ENCODE measurements at places on chromosomes 12 and 14.

- DNase-seq, result no peak
These were observed 19.4 kb downstream of the NCKAP5L start for GRCh38 chr12:49808686-49809380.

GRCh38 chr12:51403159-51403558, 12.0 kb upstream of the GALNT6 start:
- DNase-seq, result no peak

DNA sequence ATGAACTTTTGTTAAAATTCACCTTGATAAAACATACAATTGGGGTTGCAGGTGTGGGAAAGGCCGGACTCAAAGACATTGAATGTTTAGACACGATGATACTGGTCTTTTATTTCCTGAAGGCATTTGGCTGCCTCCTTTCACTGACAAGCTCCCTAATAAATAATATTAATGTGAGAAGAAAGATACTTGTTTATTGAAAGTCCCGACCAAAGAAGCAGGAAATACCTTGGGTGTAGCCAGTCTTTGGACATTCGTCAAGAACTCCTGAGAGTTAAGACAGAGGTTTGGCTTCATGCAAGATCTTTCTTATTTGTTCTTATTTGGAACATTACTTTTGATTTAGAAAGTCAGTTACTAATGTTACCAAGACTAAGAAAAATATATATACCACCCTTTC, 1133.8 kb upstream of the SEL1L start:
- DNase-seq, result no peak

DNA sequence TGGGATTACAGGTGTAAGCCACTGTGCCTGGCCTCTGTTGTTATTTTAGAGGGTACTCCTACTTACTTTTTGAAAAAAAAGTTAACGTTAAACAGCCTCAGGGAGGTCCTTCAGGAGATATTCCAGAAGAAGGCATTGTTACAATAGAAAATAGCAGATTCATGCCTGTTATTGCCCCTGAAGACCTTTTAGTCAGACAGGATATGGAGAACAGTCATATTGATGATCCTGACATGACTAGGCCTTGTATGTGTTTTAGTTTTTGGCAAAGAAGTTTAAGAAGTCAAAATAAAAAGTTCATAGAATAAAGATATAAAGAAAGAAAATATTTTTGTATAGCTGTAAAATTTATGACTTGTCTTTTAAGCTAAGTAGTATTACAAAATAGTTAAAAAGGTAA, 45.3 kb downstream of the WASHC3 start:
- DNase-seq, result no peak

DNA sequence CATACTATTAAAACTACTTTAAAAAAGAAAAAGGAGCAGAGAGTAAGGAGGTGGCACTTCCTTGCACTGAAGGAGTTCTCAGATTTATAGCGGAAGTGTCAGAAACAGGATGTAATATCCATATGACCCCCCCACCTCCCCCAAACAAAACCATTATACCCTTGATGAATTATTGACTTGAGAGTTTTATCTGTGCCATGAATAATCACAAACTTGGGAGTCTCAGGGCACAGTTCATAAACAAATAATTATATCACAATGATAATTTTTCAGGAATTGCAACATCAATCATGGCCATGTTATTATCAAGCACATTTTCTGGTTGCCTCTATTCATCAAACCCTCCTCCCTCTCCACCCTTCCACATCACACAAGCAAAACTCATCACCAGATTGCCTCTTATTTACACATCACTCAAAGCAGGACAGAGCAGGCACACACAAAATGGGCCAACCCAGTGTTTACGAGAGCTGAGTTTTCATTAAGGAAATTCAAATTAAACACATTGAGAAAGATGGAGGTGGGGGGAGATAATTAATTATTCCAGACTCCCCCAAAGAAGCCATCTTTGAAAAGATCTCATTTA, 141.4 kb downstream of the EGLN3 start:
- DNase-seq, result no peak

GRCh38 chr14:89586258-89587135, 169.5 kb upstream of the FOXN3 start:
- no peak for DNase-seq

- no peak for DNase-seq
These were observed 223.9 kb downstream of the ADGRD1 start for GRCh38 chr12:131177599-131177998.

DNA sequence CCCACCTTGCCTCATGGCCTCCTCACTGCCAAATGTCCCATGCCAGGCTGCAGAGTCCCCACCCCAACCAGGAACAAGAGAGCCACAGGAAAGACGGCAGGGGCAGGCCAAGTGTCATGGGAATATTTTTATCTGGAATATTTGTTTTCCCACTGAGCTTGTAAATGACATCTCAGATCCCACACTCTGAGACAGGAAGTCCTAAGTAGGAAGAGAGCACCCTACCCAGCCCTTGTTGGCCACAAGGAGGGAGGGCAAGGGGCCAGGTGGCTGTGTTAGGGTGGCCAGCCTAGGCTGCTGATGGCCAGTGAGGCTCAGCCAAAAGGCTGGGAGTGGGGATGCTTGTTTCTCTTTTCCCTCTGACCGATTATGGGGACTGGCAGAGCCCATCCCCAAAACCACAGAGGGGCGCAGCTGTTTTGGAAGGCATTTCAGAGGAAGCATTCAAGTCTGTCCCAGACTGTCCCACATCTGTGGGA, 7.7 kb upstream of the MEG3 start:
- no peak for DNase-seq

GRCh38 chr14:104219731-104220214, 81.4 kb downstream of the KIF26A start:
- DNase-seq, result no peak

- no peak for DNase-seq
These were observed 26.0 kb upstream of the IL22 start for GRCh38 chr12:68279227-68280054.

- DNase-seq, result peak; percentile 26
These were observed 117.5 kb downstream of the DAAM1 start for GRCh38 chr14:59305836-59306555.

DNA sequence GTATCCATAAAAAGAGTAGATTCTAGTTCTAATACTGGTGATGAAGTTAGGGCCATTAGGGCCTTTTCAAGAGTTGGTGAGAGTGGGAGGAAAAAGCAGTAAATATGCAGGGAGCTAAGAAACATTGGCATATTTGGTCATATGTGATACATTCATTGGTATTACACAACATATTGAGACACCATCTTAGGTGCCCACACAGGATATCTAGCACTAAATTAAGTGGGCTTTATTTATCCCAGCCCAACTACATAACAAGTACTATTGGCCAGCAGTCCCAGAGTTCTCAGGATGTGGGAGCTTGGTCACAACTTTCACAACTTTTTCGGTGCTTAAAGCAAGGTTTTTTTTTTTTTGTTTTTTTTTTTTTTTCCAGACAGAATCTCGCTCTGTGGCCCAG, 2.0 kb upstream of the ING4 start:
- no peak for DNase-seq

DNA sequence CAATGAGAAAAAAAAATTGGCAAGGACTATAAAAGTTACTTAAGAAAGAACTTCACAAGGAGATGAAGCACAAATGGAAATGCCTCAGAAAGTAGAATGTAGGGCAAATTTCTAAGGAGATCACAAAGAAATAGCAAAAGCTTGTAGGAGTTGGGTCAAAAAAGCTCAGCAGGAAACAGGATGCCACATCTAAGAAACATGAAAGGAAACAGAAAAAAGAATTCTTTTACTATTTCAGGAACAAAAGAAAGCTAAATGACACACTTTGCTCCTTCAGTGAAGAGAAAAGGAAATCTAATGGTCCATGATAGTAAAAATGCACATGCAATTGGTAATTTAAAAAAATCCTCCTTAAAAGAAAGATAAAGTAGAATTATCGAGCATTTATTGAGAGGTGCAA, 452.1 kb upstream of the GARIN6 start:
- DNase-seq, result no peak

DNA sequence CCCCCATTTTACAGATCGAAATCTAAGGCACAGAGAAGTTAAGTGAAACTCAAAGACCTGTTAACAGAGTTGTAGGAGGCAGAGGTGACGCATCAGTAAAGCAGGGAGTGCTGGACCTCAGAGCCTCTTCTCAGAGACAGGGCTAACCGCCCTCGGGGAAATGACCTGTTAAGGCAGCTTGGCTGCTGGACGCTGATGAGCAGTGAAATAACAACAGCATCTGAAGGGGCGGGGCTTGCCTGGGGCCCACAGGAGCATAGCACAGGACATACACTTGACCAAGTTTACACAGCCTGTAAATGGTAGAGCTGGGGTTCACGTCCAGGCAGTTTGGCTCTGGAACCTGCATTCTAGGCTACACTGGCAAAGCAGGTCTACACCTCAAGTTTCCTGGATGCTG, 39.3 kb downstream of the LRTM2 start:
- no peak for DNase-seq

- no peak for DNase-seq
These were observed 560.4 kb upstream of the FLRT2 start for GRCh38 chr14:84969501-84969900.

- peak; percentile 68 for DNase-seq
These were observed at the start of gene PGF for GRCh38 chr14:74955229-74956026. PGF (minus strand) TSS chr14:74955597; CDS start chr14:74955242, 355 bp downstream.

Measured in AG08395 (cell line).